ENCODE measurements at places on chromosomes 12 and 14. TPM values are rescaled to one million over a fixed set of nuclear protein-coding genes. Genes with fewer than 3 reads are reported as not detected.

Gene KLRG1
- not detected for total RNA-seq

Gene NDRG2
- 475 TPM for total RNA-seq

Gene COX8C
- not detected for total RNA-seq

Gene KRT74
- 1.2 TPM for total RNA-seq

Gene CLEC1B
- not detected for total RNA-seq

Gene RAD9B
- total RNA-seq: 0.63 TPM

Gene BEST3
- 0.13 TPM for total RNA-seq

Gene POTEG
- total RNA-seq: not detected

Gene OAS2
- total RNA-seq: 2.6 TPM

Gene SLC10A1
- total RNA-seq: not detected

Gene LRRIQ1
- not detected for total RNA-seq

Gene VDR
- total RNA-seq: 36.7 TPM

Gene ZNF385A
- total RNA-seq: 178 TPM

Gene NXPH4
- 21.3 TPM for total RNA-seq

Gene GALNT9
- not detected for total RNA-seq

Gene PEBP1
- 447 TPM for total RNA-seq

Gene RDH16
- 4.7 TPM for total RNA-seq

Gene SMAGP
- total RNA-seq: 30.0 TPM

Gene DLGAP5
- 0.93 TPM for total RNA-seq

Gene C1RL
- 42.3 TPM for total RNA-seq

Gene C12orf60
- total RNA-seq: not detected

Gene GLT8D2
- total RNA-seq: 0.72 TPM

Gene SERPINA12
- total RNA-seq: 790 TPM

Gene GPR68
- 1.3 TPM for total RNA-seq

Gene AMDHD1
- total RNA-seq: 1.1 TPM

Gene FSCB
- total RNA-seq: not detected

Gene CATSPERB
- 0.26 TPM for total RNA-seq

Gene KLRB1
- total RNA-seq: 0.42 TPM

Gene RERG
- 7.6 TPM for total RNA-seq

Gene PRH2
- not detected for total RNA-seq

Gene KLRD1
- 0.02 TPM for total RNA-seq

Gene KRT85
- total RNA-seq: 101 TPM

Gene SIX6
- not detected for total RNA-seq

Gene KRT8
- 78.4 TPM for total RNA-seq

Gene RHOF
- total RNA-seq: 24.1 TPM

Gene FZD10
- total RNA-seq: 12.2 TPM

Gene KRT75
- total RNA-seq: 1.6 TPM

Gene INSM2
- not detected for total RNA-seq

Gene ZNF26
- 5.7 TPM for total RNA-seq

Gene HOXC12
- total RNA-seq: 6.2 TPM

Gene OTUB2
- total RNA-seq: 12.6 TPM

Gene IL22
- total RNA-seq: not detected

Gene PPFIBP1
- total RNA-seq: 55.3 TPM

Gene SYCP3
- total RNA-seq: 0.58 TPM

Gene DDN
- not detected for total RNA-seq

Gene IL26
- total RNA-seq: not detected

Gene DNAH10
- total RNA-seq: 0.27 TPM

Gene RIMBP2
- 3.7 TPM for total RNA-seq

Gene TAS2R8
- not detected for total RNA-seq

Gene MYL2
- total RNA-seq: not detected

Gene HCAR2
- total RNA-seq: 47.2 TPM

Gene A2M
- total RNA-seq: 37.5 TPM

Gene EXOC3L4
- total RNA-seq: not detected

Gene FLRT2
- total RNA-seq: 36.5 TPM

Gene GABARAPL1
- total RNA-seq: 102 TPM

Data from lower leg skin (tissue), 4 donors.